ENCODE measurements at places on chromosomes 5 and 9.
A peak's percentile ranks its signal among the peaks of the same experiment; 100 is the strongest.

- DNase-seq = no peak
Measured at GRCh38 chr5:115892021-115892420, 50.3 kb downstream of the AP3S1 start.

DNA sequence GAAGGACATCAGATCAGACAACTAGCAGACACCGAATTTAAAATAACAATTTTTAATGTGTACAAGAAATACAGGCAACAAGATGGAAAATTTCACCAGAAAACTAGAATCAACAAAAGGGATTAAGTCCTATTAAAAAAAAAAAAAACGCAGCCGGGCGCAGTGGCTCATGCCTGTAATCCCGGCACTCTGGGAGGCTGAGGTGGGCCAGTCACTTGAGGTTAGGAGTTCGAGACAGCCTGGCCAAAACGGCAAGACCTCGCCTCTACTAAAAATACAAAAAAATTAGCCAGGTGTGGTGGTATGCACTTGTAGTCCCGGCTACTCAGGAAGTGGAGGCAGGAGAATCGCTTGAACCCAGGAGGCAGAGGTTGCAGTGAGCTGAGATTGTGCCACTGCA lies 64.3 kb upstream of the UBAC1 start:
- no peak for DNase-seq

- peak; percentile 87 for DNase-seq
Measured at GRCh38 chr5:33854733-33855151, 37.0 kb downstream of the ADAMTS12 start.

DNA sequence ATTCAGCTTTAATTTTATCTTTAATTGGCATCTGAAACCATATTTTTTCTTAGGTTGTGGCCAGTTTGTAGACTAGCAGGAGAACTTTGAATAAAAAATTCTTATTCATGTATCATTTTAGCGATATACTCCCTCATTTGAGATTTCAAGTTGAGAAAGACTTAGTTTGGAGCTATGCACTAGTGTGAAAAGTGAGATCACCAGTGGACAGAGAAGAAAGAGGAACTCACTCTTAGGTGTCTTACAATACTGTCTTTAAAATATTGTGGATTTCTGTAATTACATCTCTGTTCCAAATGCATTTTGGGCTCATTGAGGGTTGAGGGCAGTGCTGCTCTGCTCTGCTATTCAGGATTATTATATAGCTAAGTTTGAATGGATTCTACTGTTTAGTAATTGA lies 54.7 kb downstream of the NAA35 start:
- no peak for DNase-seq

GRCh38 chr9:20207176-20207575 lies 415.1 kb downstream of the MLLT3 start:
- no peak for DNase-seq

- DNase-seq = peak; percentile 68
Measured at GRCh38 chr5:24773261-24773660, 128.5 kb upstream of the CDH10 start.

DNA sequence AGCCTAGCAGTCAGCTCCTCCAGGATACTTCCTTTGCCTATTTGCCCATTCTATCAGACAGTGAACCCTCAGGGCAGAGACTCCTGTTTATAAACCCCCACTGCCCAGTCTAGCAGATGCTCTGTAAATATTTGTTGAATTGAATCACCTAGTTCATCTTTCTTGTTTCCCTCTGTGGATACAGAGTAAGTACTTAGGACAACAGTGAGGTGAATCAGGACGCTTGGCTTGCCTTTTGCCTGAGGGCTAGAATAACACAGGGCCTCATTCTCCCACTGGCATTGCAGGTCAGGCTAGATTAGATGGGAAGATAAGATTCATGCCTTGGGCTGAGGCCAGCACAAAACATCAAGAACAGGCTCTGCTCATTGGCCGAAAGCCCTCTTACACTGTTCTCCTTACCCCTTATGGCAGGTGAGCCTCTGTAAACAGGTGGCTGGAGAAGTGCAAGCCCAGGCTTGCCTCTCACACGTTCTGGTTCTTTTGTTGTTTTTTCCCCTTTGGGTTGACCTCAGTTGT lies 22.2 kb downstream of the TNFSF8 start:
- DNase-seq = no peak

GRCh38 chr9:3698076-3698475 lies 172.3 kb upstream of the RFX3 start:
- DNase-seq = no peak

GRCh38 chr9:113577525-113578261 lies 114.2 kb downstream of the RGS3 start:
- peak; percentile 41 for DNase-seq

DNA sequence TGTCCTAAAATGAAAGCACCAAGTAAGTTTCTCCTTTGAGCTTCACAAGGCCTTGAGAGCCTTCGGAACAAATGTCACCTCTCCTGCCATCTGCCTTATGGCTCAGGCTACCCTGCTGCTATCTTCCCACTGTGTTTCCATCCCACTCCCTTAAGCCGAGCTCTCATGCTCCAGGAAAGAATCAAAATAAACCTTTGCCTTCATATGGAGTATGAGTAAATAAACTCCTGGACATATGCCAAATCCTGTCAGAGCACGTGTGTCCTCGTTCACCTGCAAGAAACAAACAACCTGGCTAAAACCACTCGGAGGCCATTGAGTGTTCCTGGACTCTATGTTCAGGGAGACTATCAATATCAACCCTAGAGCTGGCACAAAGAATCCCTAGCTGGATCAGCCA lies 122.3 kb upstream of the CCDC112 start:
- no peak for DNase-seq

- DNase-seq = peak; percentile 95
Measured at GRCh38 chr5:98349251-98349989, 424.0 kb upstream of the RGMB start.

DNA sequence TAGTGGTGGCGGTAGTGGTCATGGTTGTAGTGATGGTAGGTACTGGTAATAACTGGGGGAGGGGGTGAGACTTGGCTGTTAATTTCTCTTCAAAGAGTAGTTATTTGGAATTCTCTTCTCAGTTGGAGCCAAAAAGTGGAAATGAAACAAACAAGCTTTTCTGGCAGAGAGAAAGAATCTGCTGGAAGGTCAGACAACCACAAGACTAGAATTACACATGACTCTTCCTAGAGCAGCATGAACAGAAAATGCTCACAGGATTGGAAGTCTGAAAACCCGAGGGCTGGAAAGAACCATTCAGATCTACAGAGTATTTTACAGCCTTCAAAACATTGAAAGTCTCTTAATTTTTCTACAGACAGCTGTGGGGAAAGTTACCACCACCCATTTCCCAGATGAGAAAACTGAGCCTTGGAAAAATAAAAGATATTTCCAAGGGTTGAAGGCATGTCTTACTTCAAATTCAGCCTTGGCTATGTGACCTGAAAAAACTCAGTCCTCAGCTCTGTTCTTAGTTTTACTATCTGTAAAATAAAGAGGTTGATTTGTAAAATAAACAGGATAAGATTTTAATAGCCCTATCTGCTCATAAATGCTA lies 42.9 kb upstream of the TRIM32 start:
- DNase-seq = peak; percentile 80

GRCh38 chr9:10339152-10339551 lies 273.6 kb downstream of the PTPRD start:
- DNase-seq = no peak

GRCh38 chr5:123997462-123998215 lies 485.7 kb downstream of the CSNK1G3 start:
- peak; percentile 92 for DNase-seq

DNA sequence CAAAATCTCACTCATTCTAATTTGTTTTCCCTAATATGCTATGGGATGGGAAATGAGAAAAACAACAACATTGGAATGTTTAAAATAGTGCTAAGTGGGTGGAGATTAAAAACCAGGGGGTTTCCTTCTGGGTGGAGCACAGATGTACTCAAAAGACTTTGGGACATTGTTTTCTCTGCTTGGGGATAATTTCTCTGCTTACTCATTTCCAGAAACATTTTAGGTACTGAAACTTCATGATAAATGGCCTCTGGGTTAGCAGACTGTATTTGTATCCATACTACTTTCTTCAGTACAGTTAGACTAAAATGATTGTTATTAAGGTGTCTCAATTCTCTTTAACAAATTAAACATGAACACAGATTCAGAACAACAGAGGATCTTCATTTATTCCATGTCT lies 17.4 kb downstream of the ELOVL7 start:
- no peak for DNase-seq

- no peak for DNase-seq
Measured at GRCh38 chr5:116892993-116893392, 318.4 kb upstream of the SEMA6A start.

- DNase-seq = no peak
Measured at GRCh38 chr9:78541868-78542443, 245.0 kb downstream of the PSAT1 start.

GRCh38 chr5:100841358-100842076 lies 61.6 kb downstream of the ST8SIA4 start:
- no peak for DNase-seq

DNA sequence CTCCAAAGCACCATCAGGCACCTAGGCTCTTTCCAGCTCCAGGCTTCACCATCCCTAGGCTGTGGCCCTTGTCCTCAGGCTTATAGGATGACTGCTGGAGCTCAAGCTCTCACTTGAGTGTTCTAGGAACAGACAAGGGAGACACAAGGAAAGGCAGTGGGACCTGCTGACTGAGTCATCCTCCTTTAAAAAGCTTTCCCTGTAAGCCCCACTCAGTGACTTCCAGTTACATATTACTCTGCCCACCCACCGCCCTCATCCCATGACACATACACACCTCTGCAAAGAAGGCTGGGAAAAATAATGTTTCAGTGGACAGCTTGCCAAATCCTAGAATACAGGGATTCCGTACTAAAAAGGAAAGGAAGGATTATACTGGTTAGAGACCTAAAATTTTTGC lies 154.2 kb upstream of the ZNF366 start:
- peak; percentile 66 for DNase-seq

- peak; percentile 79 for DNase-seq
Measured at GRCh38 chr5:36692791-36693763, 86.7 kb downstream of the SLC1A3 start.

- DNase-seq = no peak
Measured at GRCh38 chr9:127905788-127906191, 6.4 kb upstream of the ST6GALNAC6 start.

DNA sequence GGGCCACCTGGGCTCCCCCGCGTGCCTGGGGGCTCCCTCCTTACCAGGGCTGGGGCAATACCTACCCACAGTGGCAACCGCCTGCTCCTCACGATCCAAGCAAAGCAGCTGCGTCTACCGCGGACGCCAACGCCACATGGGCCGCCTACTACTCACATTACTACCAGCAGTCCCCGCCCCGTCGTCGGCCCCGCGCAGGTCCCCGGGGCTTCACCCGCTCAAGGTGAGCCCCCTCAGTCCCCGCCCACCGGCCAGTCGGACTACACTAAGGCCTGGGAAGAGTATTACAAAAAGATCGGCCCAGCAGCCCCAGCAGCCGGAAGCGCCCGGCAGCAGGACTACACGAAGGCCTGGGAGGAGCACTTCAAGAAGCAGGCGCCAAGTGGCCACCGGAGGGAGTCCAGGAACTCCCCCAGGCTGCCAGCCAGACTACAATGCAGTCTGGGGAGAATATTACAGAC lies 106.0 kb upstream of the MTAP start:
- DNase-seq = peak; percentile 28

DNA sequence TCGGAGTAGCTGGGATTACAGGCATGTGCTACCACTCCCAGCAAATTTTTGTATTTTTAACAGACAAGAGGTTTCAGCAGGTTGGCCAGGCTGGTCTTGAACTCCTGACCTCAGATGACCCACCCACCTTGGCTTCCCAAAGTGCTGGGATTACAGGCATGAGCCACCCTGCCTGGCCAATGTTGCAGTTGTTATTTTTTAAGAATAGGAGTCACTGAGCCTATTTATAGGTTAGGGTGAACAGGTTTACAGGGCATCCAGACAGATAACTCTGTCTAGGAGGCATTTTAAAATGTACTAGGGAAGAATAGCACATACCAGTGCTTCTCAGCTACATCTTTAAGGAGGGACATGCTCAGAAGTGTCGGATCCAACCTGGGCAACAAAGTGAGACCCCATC lies 60.1 kb upstream of the BNC2 start:
- no peak for DNase-seq

- no peak for DNase-seq
Measured at GRCh38 chr9:98894761-98895160, 48.9 kb upstream of the COL15A1 start.

DNA sequence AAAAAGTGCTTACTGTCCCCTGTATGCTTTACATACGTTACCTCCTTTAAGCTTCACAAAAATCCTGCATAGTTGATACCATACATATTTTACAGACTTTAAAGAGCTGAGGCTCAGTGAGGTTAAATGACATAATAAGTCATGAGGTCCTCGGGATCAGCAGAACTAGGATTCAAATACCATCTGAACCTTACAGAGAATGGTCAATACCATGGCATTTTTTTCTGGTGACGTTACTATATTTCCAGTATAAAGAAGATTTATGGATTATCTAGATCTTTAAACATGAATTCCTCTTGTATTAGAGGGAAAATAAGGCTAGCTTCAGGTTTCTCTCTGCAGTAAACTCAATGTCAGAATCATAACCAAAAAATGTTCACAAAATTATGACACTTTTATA lies 153.7 kb upstream of the GPR151 start:
- no peak for DNase-seq

GRCh38 chr9:133656211-133657119 lies 20.3 kb downstream of the DBH start:
- no peak for DNase-seq

DNA sequence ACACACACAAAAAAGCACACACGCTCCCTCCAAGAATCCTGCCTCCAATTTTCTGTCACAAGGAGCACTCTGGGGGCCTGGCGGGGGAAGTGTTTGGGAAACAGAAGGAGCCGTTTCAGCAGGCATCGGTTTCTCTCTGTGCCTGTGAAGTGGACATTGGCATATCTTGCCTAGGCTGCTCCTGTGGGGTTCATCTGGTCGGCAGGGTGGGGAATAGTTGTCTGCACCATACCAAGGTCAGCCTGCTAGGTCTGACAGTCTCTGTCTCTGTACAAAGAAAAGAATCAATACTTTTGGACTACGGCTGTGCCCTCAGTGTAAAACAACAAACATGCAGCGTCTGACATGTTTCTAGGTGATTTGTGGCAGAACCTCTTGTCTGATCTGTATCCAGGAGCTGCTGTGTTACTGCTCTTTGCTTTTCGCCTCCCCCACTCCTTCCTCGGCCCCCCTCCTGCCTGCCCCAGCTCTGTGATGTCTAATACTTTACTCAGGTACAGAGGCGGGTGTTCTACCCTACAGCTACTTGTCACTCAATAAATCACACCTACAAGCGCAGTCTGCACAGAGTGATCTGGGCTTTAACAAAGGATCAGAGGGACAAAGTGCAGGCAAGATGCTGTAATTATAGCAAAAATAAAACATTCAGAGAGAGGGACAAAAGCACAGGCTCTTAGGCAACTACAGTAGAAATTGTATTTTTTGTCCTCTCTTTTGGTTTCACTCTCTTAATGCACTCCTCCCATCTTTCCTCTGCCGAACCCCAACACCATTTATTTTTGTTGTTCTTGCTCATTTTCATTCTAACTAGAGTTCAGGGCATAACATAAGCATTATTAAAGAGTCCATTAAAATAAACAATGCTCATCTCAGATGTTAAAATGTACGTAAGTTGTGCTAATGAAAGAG lies 216.7 kb downstream of the BNC2 start:
- DNase-seq = no peak
